ENCODE measurements at places on chromosomes 1 and 21. TPM values are rescaled to one million over a fixed set of nuclear protein-coding genes. Genes with fewer than 3 reads are reported as not detected.

TNFRSF1B gene
- 3.3 TPM for total RNA-seq

OR10J1 gene
- not detected for total RNA-seq

PRAMEF27 gene
- total RNA-seq, result not detected

GPR89A gene
- 21.9 TPM for total RNA-seq

MCOLN2 gene
- 3.0 TPM for total RNA-seq

FAM229A gene
- 0.95 TPM for total RNA-seq

PRAMEF15 gene
- not detected for total RNA-seq

BEST4 gene
- 0.26 TPM for total RNA-seq

AMY2A gene
- total RNA-seq, result 0.09 TPM

RNPC3 gene
- total RNA-seq, result 2.3 TPM

TNFRSF18 gene
- total RNA-seq, result 0.34 TPM

DRAXIN gene
- total RNA-seq, result 0.16 TPM

LAD1 gene
- total RNA-seq, result 0.26 TPM

PLA2G5 gene
- total RNA-seq, result 0.09 TPM

Measured in bronchial smooth muscle cell (primary cell).